ENCODE measurements at places on chromosomes 1 and 21.

DNA sequence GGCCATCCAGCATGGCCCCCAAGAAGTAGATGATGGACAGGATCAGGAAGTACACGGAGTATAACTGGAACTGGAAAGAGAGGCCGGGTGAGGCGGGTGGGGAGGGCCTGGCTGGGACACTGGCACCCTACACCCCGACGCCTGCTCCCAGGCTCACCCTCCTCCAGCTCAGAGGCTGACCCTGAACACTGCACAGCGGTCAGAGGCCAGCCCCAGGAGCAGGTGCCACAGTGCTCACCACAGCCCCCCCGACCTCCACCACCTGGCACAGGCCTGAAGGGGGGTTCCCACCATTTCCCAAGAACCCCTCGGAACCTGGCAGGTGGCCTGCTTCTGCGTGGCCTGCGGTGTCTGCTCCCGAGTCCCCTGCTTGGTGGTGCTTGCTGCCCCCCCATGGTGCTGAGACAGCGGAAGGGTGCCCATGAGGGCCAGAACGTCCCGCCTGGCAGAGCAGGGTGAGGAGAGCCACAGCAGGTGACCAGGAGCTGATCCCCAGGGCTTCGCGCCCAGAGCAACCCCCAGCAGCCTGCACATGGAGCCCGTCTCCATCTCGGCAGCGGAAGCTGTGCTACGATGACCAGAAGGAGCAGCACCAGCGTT lies 26.1 kb downstream of the SLC19A1 start:
- DNase-seq, result no peak

DNA sequence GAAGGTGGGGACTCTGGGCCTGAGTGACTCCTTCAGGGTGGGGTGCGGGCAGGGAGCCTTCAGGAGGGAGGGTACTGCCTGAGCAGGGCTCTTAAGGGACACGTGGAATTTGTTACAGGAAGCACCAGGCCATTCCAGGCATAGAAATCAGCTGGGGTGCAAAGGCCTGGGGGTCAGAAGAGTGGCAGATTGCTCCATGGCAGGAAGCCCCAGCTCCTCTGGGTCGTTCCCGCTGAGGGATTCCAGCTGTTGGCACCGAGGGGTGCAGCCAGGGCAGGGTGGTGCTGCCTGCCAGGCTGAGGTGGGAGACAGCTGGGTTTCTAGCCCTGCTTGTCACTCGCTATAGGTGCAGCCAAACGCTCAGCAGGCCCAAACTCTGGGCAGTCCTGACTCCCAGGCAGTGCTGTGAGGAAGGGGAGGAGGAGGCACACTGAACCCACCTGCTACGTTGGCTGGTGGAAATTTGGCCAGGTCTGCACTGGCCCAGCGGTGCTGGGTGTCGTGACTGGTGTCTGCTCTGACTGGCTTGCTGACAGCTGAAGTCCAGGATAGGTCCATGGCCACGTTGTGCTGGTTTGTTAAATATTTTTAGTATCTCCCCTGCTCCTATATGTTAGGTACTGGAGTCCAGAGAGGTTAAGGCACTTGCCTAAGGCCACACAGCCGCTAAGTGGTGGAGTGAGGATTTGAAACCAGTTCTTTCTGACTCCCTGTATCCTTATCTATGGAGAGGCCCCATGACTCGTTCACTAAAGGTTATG lies 19.3 kb downstream of the TNFRSF1B start:
- DNase-seq, result no peak

GRCh38 chr1:79575424-79575823 lies 568.9 kb upstream of the ADGRL4 start:
- no peak for DNase-seq

DNA sequence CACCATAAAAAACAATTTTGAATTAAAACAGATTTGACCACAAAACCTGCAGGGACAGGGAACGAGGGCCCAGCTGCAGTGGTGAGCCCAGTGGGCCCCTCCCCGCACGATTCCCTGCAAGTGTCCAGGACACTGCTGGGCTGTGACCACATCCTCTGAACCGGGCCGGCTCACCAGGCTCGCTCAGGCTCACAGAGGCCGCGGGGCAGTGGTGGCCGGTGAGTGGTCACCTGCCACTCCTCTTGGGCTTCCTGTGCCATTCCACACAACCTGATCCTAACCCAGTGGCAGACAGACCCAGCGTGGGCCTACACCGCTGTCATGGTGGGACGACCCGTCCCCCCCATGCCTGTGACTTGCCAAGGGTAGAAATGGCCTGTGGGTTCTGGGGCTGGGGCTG lies 36.5 kb upstream of the RIPK4 start:
- no peak for DNase-seq

GRCh38 chr1:187854457-187854856 lies 1025.7 kb downstream of the PLA2G4A start:
- no peak for DNase-seq

GRCh38 chr1:183021405-183022201 lies 1.6 kb upstream of the LAMC1 start:
- DNase-seq, result no peak

GRCh38 chr1:34777519-34778321 lies 3.3 kb upstream of the GJB3 start:
- no peak for DNase-seq

GRCh38 chr21:37974081-37974480 lies 57.8 kb upstream of the KCNJ6 start:
- DNase-seq, result no peak

DNA sequence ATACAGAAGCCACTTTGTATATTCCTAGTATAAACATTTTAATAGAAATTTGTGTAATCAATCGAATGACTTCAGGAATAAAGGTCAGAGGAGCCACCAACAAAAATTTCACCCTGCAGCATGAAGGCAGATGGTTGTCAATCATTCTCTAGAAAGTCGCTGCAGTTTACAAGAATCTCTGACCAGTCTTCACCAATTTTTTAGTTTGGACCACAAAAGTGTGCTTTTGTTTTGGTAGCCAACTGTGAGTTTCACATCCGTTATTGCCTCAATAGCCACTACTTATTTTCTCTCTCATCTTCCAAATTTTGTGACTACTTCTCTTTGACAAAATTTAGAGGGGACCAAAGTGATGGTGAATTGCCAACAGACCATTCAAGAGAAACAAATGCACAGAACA lies 1155.6 kb downstream of the AMY1C start:
- DNase-seq, result no peak

GRCh38 chr1:53080041-53080440 lies 18.0 kb downstream of the PODN start:
- no peak for DNase-seq

DNA sequence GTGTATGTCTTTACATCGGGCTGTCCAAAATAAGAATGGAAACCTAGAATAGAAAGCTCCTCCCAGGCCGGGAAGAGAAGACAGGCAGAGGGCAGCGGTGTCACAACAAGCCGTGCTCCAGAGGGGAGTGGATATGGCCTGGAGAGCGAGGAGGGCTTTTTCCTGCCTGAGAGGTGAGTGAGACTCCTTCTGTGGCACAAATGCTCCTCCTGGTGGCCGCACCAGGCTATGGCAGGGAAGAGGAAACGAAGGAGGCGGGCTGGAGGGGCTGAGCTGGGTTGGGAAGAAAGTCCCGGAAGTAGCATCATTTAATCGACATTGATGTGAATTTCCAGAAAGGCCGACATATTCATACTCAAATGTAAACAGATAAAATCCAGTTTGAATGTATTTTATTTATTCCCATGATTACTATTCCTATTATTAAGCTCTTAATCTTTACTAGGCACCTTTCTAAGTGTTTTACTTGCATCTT lies 54.7 kb downstream of the MEF2D start:
- DNase-seq, result peak; percentile 75

GRCh38 chr1:3226701-3227350 lies 157.8 kb downstream of the PRDM16 start:
- no peak for DNase-seq

DNA sequence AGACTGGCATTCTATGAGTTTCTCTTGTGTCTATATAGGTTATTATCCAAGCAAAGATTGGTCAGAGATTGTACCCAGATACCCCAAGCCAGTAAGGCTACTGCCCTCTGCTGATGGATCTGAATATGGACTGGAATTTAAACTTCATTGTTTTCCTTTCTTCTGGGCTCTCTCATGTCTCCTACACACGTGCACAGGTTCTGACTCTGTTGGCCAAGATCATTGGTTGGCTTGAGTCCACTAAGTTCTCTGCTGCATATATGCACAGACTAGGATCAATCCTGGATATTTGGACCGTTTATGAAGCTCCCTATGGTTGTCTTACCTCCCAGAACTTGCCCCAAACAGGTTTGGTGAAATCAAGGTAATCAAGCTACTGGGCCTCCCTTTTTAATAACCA lies 69.7 kb downstream of the CC2D1B start:
- DNase-seq, result no peak

GRCh38 chr1:38456531-38456876 lies 403.1 kb downstream of the RRAGC start:
- no peak for DNase-seq

GRCh38 chr1:30683699-30684098 lies 39.7 kb downstream of the MATN1 start:
- DNase-seq, result no peak

- no peak for DNase-seq
Observed at GRCh38 chr1:150516616-150517015, 1.1 kb downstream of the FALEC start.

DNA sequence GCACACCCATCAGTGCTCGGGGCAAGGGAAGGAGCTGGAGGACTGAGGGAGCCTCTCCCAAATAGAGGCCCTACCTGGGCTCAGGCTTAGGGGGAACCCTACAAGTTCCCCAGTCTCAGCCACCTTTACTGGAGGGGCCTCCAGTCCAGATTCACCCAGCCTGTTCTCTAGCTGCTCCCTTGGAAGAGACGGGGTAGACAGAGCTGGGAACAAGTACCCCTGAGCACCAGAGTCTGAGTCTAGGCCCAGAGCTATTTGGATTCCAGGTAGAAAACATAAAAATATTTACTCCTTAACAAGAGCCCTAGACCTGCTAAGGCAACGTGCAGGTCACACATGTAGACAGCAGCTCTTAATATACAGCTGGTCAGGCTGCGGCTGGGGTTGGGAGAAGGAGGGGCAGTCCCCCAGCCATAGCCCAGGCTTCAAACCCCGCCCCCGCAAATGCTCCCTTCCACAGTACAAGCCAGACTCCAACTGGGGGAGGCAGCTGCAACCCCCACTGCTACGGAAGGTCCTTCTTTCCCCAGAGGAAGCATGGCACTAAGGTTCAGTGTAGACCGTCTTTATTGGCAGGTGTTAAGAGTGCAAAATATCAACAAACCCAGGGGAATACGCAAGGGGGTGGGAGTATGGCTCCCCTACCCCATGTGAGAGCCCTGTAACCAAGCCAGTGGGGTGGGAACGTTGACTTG lies 8.0 kb downstream of the TENT5B start:
- no peak for DNase-seq

GRCh38 chr1:67675800-67676199 lies 9.2 kb upstream of the GADD45A start:
- DNase-seq, result no peak

- DNase-seq, result no peak
Observed at GRCh38 chr21:45469273-45470086, 64.5 kb downstream of the COL18A1 start.

DNA sequence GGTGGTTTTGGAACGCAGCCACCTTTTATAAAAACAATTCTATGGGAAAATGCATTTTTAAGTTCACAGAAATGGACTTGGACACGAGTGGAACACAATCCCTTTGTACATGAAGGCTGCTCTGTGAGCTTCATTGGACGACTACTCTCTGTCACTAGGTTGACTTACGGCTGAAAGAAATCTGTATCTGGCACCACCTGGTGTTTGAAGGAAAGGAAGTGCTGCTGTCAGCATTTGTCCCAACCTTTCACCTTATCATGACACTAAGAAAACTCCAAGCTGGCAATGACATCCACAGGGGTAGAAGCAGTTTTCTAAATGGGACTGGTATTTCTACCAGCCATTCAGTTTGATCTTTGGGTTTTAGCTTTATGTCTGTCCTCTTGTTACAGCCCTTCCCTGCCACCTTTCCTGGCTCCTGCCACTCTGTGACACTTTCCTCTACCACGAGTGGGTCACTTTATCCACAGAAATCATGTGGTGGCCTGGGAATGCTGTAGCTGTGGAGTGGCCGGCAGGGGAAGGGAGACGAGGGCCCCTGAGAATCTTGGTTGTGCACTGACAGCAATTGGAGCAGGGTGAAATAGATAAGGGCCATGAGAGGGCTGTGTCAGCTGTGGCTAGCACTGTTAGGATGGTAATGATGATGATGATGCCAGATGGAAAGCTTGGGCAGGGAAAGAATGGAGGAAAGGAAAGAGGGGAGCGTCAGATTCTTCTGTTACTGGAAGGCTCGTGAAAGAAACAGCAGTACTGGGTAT lies 85.2 kb downstream of the TBX19 start:
- DNase-seq, result no peak

DNA sequence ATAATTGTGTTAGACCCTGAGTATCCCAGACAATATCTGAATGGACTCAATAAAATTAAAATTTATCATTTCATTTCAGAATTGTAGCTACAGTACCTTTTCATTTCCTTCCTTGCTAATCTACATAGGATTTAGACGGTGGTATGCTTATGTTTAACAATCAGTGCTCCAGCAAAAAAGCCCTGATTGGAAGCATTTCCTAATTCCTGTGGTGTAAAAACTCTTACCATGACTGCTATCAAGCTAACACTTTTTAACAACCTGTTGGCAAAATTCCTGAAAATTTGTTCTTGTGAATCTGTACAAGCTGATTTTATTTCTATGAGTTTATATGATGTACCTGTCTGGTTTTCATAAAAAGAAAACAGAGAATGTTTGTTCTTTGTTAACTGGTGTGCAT lies 5.2 kb upstream of the FNBP1L start:
- DNase-seq, result no peak

DNA sequence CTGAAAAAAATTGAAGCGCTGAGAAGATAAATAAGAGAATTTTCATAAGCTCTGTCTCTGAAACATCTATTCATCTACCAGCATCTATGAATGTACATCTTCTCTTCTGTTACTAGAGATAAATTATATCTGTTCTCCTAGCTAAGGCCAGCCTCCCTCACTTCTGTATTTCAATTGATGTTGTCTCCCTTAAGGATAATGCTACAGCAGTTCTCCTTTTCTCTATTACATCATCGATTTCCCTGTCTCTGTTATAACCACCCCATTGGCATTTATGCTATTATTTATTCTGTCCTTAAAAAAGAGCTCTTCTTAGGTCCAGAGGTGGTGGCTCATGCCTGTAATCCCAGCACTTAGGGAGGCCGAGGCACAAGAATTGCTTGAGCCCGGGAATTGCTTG lies 42.9 kb upstream of the TMCO2 start:
- no peak for DNase-seq

DNA sequence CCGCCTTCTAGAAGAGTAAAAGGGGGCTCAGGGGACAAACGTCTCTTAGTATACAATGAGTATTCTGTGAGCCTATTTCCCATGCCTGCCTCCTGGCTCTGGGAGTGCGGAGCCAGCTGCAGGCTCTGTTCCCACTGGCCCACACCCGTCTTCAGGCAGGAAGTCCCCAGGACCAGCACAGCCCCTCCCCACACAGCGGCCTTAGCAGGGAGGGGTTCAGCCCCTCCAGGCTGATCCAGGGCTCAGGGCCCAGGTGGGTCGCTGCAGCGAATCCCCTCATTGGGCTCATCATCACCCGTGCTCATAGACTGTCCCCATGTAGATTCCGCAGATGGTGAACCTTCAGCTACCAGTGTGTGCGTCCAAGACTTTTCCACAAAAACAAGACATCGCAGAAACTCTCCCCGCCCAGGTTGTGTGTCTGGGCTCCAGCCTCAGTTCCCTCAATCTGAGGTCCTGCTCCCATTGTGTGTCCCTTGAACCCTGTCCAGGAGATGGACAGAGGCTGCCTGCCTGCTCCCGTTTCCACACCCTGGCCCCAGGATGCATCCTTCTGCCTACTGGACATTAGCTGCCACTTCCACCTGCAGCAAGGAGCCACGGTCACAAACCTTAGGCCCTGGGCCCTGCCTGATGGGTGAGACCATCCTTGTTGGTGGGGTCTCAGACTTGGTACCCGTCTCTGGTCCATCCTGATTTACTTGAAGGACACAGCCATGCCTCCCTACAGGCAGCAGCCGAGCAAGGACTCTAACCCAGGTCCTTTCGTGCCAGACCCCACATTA lies 39.4 kb downstream of the NENF start:
- DNase-seq, result no peak
